HS-5 (cell line): ENCODE measurements at places on chromosomes 7 and 10.

DNA sequence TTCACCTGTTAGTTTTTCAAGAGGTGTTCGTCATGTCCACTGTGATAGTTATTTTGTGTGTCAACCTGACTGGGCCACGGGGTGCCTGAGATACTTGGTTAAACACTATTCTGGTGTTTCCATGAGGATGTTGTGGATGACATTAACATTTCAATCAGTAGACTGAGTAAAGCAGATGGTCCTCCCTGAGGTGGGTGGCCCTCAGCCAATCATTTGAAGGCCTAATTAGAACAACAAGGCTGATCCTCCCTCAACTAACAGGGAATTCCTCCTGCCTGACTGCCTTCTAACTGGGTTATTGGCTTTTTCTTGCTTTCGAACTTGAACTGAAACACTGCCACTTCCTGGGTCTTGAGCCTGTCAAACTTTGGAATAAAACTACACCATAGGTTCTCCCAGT is 75.8 kb downstream of the ENO4 start:
- DNase-seq, result no peak

DNA sequence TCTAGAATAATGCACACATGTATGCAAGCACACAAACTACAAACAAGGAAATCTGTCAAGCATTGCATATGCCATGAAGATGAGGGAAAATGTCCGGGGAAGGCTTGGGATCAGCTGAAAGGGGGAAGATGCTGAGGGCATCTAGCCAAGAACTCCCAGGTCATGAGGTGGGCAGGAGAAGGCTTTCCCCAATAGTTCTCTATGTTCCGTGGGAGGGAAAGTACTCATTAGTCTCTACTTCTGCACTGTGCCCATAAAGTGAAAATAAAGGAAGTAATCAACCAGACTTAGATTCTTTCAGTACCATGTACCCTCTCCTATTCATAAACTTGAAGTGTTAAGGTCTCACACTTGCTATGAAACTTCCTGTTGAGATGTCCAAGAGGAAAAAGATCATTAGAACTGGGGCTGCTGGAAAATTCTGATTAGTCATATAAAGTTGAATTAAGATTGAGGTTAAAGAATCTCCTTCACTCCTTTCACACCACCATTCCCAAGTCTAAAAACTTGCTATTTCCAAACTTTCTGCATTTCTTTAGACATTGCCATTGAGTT is 17.1 kb upstream of the LIPF start:
- no peak for DNase-seq

- no peak for DNase-seq
Measured at GRCh38 chr10:12490963-12491362, 141.6 kb downstream of the CAMK1D start.

- DNase-seq, result peak; percentile 43
Measured at GRCh38 chr7:148650232-148650858, 48.4 kb upstream of the CUL1 start.

- no peak for DNase-seq
Measured at GRCh38 chr7:96427143-96427542, 105.2 kb upstream of the SLC25A13 start.

- DNase-seq, result no peak
Measured at GRCh38 chr7:139936760-139937310, 107.8 kb downstream of the TBXAS1 start.

DNA sequence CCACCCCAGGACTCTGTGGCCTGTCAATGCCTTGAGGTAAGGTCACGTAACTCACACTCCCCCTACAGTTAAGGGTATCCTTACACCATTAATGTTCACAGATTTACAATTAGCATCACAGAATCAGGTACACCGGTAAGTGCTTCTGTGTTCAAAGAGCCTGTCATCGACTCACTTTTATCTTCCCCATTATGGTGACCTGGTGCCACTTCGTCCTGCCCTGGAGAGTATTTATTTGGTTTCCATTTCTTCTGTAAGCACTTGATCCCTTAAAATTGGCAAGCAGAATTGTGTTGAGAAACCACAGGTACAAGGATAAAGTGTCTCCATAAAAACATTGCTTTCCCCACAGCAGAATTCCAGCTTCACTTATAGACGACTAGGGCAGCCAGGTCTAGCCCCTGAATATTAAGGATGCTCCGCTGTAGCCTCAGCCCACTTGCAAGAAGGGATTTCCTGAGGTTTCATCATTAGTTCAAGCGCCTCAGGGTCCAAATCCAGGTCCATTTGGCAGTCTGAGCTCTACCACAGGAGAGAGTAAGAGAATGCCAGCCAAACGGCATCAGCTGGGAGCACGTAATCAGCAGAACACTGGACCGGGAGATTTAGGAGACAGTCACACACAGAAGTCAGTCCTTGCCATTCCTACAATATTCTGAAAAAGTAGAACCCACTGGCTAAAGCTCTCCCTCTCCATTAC is 10.1 kb downstream of the ATXN7L1 start:
- DNase-seq, result no peak

DNA sequence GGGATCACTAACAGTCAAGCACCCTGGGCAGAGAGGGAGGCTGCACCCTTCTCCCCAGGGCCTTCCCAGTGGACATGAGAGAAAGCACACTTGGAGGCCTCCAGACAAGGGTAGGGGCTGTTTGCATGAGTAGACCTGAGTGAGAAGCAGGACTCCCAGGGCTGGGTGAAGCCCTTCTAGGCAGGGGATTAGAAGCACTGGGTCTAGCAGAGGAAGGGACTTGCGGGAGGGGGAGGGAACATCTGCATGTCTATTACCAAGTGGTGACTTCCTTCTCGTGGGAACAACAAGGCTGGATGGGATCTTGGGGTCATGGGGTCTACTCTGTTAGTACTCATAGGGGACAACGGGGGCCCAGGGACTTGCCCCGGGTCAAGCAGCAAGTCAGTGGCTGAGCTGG is 67.8 kb downstream of the EMX2 start:
- DNase-seq, result no peak

DNA sequence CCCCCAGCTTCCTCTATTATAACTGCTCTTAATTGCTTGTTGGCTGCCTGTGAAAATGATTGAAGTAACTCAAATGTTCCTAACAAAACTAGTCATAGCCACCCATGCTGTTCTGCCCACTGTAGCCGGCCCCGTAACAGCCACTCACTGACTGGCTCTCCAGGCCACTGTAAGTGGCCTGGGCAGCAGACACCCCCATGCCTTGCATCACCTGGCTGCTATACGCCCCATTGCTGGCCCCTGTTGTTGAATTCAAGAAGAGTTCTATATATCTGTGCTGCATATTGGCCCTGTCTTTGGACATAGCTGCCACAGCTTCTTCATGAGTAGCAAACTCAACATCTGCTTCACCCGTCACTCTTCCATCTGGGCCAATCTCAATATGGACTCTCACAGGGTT is 15.1 kb downstream of the FXYD4 start:
- DNase-seq, result no peak

GRCh38 chr10:74021248-74022055 is 23.5 kb downstream of the VCL start:
- DNase-seq, result no peak

GRCh38 chr10:63611078-63611477 is 89.9 kb downstream of the REEP3 start:
- no peak for DNase-seq

GRCh38 chr7:93374345-93374940 is 142.3 kb downstream of the VPS50 start:
- no peak for DNase-seq

DNA sequence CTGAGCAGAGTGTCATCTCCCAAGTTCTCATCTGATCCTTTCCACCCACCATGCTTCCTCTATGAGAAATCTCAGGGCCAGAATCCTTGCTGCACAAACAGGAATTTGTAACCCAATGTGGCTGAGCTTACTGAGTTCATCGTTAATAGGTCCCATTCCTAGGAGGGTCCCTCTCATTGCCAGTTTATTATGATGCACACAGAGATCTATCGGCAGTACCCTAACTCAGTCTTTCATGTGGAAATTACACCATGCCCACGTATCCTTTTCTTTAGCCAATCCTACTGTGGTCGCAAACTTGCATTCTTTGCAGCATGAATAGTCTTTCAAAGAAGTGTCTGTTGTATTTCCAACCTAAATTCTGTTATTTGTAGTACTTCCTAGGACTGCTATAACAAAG is 12.1 kb downstream of the TMEM236 start:
- DNase-seq, result no peak

DNA sequence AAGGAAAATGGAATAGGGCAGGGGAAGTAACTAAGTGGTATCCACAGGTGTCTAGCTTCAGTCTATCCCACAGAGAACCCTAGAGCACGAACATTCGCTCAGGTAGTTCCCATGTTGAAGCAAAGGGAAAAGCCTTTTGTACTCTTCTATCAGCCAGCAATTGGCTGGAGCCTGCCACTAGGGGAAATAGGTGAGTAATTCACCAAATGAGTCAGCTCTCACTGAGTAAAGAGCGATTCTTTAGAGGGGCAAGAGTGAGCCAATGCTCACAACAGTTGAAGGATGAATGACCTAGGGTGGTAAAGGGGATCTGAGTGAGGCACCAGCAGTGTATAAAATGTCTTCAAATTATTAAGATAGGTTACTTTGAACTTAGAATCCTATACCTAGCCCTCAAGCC is 94.1 kb upstream of the ZNF800 start:
- no peak for DNase-seq

- no peak for DNase-seq
Measured at GRCh38 chr7:141074162-141074991, 513 bp downstream of the TMEM178B start.

- DNase-seq, result no peak
Measured at GRCh38 chr10:106999118-106999707, 165.3 kb downstream of the SORCS1 start.

DNA sequence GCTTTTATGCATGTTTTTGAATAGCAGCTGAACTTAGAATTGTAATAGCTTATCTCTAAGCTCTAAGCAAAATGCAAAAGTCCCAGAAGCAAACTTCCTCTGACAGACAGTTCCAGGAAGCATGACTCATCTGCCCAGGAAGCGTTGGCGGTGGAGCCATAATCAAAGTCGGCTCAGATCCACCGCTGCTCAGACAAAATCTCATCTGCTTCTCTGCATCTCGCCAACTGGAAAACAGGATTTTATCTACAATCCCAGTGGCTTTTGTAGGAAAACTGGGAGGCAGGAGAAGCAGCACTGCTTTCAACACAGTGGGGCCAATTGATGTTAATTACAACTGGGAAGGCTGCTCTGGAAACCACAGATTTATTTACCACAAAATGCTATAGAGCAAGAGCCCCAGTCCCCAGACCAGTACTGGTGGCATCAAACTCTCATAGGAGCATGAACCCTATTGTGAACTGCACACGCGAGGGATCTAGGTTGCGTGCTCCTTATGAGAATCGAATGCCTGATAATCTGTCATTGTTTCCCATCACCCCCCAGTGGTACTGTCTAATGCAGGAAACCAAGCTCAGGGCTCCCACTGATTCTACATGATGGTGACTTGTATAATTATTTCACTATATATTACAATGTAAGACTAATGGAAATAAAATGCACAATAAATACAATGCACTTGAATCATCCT is 99.9 kb downstream of the CUBN start:
- no peak for DNase-seq

DNA sequence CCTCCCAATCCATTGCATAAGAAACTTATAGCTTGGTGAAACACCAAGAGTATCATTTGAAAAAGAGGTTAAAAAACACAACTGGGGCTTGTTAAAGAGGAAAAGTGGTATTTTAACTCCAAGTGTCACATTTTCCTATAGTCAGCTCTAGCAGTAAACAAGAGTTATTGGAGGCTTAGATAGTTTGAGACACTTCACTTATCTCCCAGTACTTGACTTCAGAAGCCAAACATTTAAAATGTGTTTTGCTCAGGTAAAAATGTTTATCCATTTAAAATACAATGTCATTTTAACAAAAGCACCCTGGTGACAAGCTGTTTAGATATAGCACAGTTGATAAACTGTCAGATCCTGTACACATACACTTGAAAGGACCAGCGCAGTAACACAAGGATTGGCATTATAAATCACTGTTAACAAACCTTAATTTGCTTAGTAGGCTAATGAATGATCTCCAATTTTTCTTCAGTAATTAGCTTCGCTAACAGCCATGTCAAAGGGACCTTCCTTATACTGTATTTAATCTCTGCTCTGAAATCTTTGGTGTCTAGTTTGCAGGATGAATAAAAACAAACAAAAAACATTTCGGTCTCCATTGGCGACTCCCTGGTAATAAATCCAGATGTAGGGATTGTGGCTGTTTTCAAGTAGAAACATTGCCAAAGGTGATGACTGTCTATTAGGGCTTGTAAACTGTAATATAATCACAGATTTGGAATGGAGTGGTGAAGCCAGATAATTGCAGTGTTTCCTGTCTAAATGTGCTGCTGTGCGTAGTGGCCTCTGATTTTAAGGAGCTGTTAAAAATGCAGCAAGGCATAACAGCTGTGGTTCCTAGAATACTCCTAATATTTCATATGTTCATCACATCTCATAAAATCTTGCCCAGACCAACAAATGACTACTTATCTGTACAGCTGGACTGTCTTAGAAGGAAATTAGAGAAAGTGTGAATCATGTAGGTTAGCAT is 545.1 kb downstream of the AUTS2 start:
- DNase-seq, result no peak

DNA sequence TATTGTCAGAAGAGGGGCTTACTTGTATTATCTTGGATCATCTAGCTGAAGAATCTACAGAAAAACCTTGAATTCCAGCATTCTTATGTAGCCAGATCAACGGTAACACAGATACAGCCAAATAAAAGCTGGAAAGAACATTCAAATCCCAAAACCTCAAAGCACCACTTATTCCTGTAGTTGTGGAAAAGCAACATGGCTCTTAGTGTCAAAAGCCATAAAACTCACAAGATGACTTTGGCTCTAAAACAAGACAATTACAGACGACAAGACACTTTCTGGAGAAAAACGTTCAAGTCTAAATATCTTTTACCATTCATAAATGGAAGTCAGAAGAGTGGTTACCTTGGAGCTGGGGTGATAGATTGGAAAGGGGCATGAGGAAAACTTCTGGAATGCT is 173.0 kb downstream of the HERPUD2 start:
- no peak for DNase-seq

- DNase-seq, result peak; percentile 87
Measured at GRCh38 chr10:21724687-21725367, 190.8 kb downstream of the MLLT10 start.

DNA sequence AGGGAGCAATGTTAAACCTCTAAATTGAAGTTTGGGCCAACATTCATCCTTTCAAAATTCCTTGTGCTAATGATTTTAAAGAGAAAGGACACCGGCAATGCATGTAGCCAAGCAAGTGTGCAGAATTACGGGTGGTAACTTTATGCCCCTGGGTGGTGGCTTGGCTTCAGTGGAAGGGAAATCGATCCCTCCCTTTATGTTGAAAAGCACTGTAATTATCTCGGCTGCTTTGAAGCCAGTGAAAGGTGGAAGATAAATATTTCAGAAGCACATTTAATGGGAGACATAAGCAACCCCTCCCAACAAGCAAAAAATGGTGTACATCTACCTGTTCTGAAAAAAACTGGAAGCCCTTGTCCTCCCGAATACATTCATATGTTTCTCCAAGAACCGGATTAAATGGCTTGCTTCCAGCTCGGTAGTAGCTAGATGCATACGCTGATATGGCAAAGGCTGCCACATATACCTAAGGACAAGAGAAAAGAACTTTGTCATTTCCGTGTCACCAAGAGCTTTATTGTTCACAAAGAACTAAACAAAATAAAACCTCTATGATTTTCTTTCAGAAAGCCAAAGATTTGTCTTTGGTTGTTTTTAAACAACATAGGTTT is 73.3 kb upstream of the GSDME start:
- DNase-seq, result no peak
